ENCODE measurements at places on chromosomes 5 and 9.

DNA sequence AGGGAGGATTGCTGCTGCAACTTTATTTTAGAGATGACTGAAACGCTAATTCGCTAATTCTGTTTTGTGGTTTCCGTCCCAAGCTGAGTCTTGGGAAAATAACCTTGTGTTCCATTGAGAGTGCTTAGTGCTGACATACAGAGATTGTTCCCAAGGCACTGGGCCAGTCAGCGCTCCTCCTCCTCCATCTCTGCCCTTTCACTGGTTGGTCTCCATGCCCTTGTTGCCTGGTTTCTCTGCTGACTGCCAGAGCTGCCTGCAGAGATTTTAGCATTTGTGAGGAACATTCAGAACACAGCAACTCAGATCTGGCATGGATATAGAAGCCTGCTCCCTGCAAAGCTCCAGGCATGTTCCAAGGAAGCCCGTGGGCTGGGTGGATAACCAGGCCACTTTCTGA is 126.0 kb upstream of the IRX2 start:
- H3K36me3 ChIP-seq = no peaks in the 10 kb centered on the region
- H3K27me3 ChIP-seq = no peaks in the 10 kb centered on the region
- no peaks in the 10 kb centered on the region for H3K4me1 ChIP-seq
- no peak overlapping the region for H3K27ac ChIP-seq
- DNase-seq = peak; percentile 22

DNA sequence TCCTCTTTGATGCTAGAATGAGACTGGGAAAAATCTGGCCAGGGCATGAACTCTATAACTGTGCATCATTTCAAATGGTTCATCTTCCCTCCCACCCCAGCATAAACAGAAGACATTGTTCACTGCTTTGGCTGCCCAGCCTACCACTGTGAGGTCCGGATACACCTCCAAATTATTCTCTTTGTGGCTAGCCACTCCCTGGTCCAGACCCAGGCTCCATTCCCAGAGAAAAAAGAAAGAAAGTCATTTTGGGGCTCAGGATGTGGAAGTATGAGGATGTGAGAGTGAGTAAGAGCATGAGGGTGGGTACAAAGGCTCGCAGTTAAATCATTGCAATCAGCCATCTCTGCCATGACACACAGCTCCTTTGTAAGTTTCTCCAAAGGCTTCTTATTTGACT is 559.2 kb downstream of the PSAT1 start:
- H3K4me1 ChIP-seq = no peaks in the 10 kb centered on the region
- H3K27ac ChIP-seq = no peak overlapping the region
- H3K27me3 ChIP-seq = no peaks in the 10 kb centered on the region
- H3K36me3 ChIP-seq = no peaks in the 10 kb centered on the region
- no peak for DNase-seq
- H3K4me3 ChIP-seq = no peak overlapping the region

- H3K4me3 ChIP-seq = no peak overlapping the region
- no peaks in the 10 kb centered on the region for H3K36me3 ChIP-seq
- DNase-seq = no peak
- peaks cover 15% of the 10 kb centered on the region for H3K4me1 ChIP-seq
- H3K27me3 ChIP-seq = no peaks in the 10 kb centered on the region
Observed at GRCh38 chr5:179228341-179229121, 116.7 kb downstream of the ADAMTS2 start.

- DNase-seq = no peak
- no peaks in the 10 kb centered on the region for H3K4me1 ChIP-seq
- no peak overlapping the region for H3K4me3 ChIP-seq
- H3K27me3 ChIP-seq = no peaks in the 10 kb centered on the region
- no peaks in the 10 kb centered on the region for H3K36me3 ChIP-seq
Observed at GRCh38 chr5:73733219-73733618, 107.2 kb downstream of the ARHGEF28 start.

GRCh38 chr5:88602584-88602983 is 280.4 kb downstream of the MEF2C start:
- H3K36me3 ChIP-seq = no peaks in the 10 kb centered on the region
- H3K27ac ChIP-seq = no peak overlapping the region
- H3K4me3 ChIP-seq = no peak overlapping the region
- H3K27me3 ChIP-seq = no peaks in the 10 kb centered on the region

GRCh38 chr5:172902497-172903472 is 56.4 kb upstream of the RPL26L1 start:
- no peaks in the 10 kb centered on the region for H3K36me3 ChIP-seq
- DNase-seq = no peak
- no peak overlapping the region for H3K27ac ChIP-seq
- no peaks in the 10 kb centered on the region for H3K27me3 ChIP-seq

DNA sequence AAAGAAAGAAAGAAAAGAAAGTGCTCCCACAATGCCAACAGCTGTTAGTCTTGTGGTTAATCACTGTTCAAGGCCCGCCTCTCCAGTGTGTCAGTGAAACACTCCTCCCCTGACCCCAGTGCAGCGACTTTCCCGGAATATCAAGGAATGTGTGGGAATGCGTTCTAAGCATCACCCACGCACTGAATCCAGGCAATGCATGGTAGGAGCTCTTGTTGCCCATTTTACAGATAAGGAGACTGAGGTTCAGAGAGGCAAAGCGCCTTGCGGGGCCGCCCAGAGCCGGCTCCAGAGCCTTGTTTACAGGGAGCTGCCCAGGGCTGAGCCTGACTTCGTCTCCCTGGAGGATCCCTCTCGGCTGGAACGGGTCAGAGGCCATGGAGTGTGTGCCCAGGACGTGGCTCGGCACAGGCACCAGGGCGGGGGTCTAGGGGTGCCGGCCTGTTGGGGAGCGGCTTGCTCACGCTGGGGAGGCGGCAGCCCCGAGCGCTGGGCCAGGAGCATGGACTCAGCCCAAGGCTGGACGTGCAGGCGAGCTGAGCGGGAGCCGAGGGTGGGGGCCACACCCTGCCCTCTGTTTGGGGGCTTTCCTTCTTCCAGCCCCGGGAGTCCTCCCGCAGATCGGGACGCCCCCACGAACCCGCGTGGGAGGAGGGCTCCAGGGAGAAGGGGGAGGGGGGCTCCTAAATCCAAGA is 823 bp downstream of the ST6GALNAC6 start:
- H3K27me3 ChIP-seq = no peaks in the 10 kb centered on the region
- no peak for DNase-seq
- H3K4me3 ChIP-seq = peak overlapping the region; percentile 99
- H3K36me3 ChIP-seq = peaks cover 25% of the 10 kb centered on the region
- no peak overlapping the region for H3K27ac ChIP-seq

DNA sequence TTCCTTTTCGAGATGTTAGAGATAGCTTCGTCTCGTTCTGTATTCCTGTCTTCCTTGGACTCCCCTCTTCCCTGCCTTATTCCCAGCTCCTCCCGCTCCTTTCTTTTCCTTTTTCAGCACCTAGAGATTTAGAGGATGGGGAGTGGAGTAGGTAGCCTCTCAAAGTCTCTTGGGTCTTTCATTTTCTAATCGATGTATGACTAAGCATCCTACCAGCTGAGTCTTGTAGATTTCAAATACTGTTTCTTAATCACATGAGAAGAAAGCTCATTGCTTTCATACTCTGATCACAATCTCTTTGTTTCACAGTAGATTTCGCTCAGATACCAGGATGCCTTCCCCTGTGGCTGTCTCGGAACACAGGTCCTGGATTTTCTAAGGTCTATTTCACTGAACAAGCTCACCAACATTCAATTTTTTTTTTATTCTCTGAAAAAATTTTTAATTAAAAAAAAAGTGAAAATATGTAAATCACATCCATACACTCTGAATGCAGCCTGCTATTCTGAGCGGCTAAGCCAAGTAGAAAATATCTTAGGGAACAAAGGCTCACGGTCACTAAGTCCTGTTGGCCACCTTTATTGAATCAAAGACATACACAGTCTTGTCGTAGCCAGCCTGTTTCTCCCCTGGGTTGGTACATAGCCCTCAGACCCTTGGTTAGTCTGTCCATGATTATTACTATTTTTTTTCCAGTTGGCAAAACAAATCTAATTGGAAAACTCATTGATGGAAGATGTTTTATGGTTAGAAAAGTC is 413.8 kb downstream of the KDM4C start:
- H3K36me3 ChIP-seq = no peaks in the 10 kb centered on the region
- H3K27ac ChIP-seq = no peak overlapping the region
- H3K4me3 ChIP-seq = no peak overlapping the region
- H3K4me1 ChIP-seq = peaks cover 1% of the 10 kb centered on the region
- H3K27me3 ChIP-seq = no peaks in the 10 kb centered on the region
- no peak for DNase-seq

- no peaks in the 10 kb centered on the region for H3K4me1 ChIP-seq
- no peaks in the 10 kb centered on the region for H3K27me3 ChIP-seq
- no peak overlapping the region for H3K4me3 ChIP-seq
- H3K36me3 ChIP-seq = no peaks in the 10 kb centered on the region
- H3K27ac ChIP-seq = no peak overlapping the region
- no peak for DNase-seq
Observed at GRCh38 chr9:21574261-21574660, 92.1 kb upstream of the IFNE start.

- H3K4me3 ChIP-seq = no peak overlapping the region
- no peak overlapping the region for H3K27ac ChIP-seq
- no peaks in the 10 kb centered on the region for H3K36me3 ChIP-seq
- no peaks in the 10 kb centered on the region for H3K27me3 ChIP-seq
Observed at GRCh38 chr9:96089452-96090085, 212.4 kb downstream of the HSD17B3 start.

DNA sequence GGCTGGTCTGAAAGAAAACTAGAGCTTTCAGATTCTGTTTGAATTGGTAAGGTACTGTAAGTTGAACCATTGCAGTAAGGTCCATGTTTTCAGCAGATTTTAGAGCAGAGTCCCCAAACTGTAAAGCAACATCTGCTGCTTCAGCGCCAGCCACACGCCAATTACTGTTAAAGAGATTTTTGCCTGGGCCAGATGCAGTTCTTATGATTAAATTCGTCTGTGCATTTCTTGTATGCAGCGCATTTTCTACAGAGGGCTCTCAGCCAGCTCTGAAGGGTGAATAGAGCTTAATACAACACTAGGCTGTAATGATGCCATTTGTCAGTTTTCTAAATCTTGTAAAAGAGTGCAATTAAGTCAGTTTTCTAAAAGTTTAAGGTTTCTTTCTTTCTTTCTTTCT is 246.3 kb downstream of the COX7C start:
- H3K27me3 ChIP-seq = no peaks in the 10 kb centered on the region
- no peaks in the 10 kb centered on the region for H3K36me3 ChIP-seq
- H3K27ac ChIP-seq = no peak overlapping the region
- DNase-seq = no peak
- H3K4me3 ChIP-seq = no peak overlapping the region

GRCh38 chr5:78576376-78576775 is 72.2 kb downstream of the LHFPL2 start:
- no peaks in the 10 kb centered on the region for H3K4me1 ChIP-seq
- H3K27me3 ChIP-seq = no peaks in the 10 kb centered on the region
- H3K27ac ChIP-seq = no peak overlapping the region
- no peaks in the 10 kb centered on the region for H3K36me3 ChIP-seq

- no peaks in the 10 kb centered on the region for H3K27me3 ChIP-seq
- H3K27ac ChIP-seq = no peak overlapping the region
- H3K4me1 ChIP-seq = peaks cover 2% of the 10 kb centered on the region
Observed at GRCh38 chr9:86575137-86575536, 220.9 kb upstream of the TUT7 start.

GRCh38 chr5:181188700-181189362 is 16.2 kb downstream of the TRIM7 start:
- peak; percentile 96 for DNase-seq

DNA sequence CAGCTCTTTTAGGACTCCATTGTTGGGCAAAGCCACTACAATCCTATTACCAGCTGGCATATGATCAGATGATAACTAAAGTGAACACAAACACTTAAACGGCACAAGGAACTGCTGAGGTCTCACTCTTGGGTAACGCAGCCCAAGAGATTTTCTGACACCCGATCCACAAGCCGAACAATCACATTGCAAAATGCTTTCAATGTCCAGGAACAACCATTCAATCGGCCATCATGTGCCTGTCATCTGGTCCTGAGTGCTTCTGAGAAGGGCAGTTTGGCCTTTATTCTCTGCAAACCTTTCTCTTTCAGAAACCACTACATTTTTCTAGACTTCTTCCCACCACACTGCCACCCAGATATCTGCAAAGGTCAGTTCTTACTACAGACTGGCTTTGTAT is 283.1 kb downstream of the GLIS3 start:
- H3K4me1 ChIP-seq = no peaks in the 10 kb centered on the region
- no peaks in the 10 kb centered on the region for H3K36me3 ChIP-seq
- no peak overlapping the region for H3K4me3 ChIP-seq
- DNase-seq = no peak
- H3K27me3 ChIP-seq = no peaks in the 10 kb centered on the region
- H3K27ac ChIP-seq = no peak overlapping the region

DNA sequence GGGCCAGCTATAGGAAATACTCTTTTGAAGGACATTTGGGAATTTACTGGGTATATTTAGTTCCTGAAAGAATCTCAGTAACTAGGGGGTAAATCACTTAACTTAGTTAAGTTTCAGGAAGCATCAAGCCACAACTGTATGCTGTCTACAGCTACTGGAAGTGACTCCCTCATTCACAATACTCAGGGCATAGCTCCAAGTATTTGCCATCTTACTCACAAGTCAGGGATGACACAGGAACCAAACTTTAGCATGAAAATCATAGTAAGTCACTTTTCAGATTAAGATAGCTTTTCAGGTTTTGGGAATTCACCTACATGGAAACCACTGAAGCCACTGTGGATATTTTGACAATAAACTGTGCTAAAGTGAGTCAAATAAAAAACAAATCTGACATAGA is 242.4 kb upstream of the ATP10B start:
- no peaks in the 10 kb centered on the region for H3K4me1 ChIP-seq
- no peaks in the 10 kb centered on the region for H3K36me3 ChIP-seq
- no peaks in the 10 kb centered on the region for H3K27me3 ChIP-seq
- DNase-seq = no peak

GRCh38 chr5:168273056-168273980 is 18.1 kb upstream of the WWC1 start:
- H3K4me3 ChIP-seq = no peak overlapping the region
- no peak overlapping the region for H3K27ac ChIP-seq
- no peaks in the 10 kb centered on the region for H3K4me1 ChIP-seq
- no peaks in the 10 kb centered on the region for H3K36me3 ChIP-seq
- no peak for DNase-seq
- no peaks in the 10 kb centered on the region for H3K27me3 ChIP-seq

GRCh38 chr5:127942246-127943060 is 141.1 kb upstream of the SLC12A2 start:
- DNase-seq = no peak
- H3K4me3 ChIP-seq = no peak overlapping the region
- H3K36me3 ChIP-seq = no peaks in the 10 kb centered on the region
- H3K27me3 ChIP-seq = peaks cover 7% of the 10 kb centered on the region
- H3K4me1 ChIP-seq = peaks cover 3% of the 10 kb centered on the region

DNA sequence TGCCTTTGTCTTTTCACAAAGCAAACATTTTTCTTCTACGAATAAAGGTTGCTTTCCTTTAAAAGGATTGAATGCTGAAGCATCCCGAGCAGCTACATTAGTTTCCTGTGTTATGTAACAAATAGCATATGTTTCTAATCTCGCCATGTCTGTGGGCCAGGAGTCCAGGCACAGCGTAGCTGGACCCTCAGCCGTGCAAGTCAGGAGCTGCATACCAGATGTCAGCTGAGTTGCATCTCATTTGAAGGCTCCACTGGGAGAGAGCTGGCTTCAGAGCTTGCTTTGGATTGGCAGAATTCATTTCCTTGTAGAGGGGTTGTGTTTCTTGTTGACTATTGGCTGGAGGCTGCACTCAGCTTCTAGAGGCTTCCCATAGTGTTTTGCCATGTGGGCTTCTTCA is 16.0 kb upstream of the GOLPH3 start:
- H3K4me3 ChIP-seq = no peak overlapping the region
- no peaks in the 10 kb centered on the region for H3K4me1 ChIP-seq
